ENCODE measurements at places on chromosomes 5 and 9.
A peak's percentile ranks its signal among the peaks of the same experiment; 100 is the strongest.

- no peak for DNase-seq
Observed at GRCh38 chr5:130605234-130605633, 559.8 kb downstream of the HINT1 start.

DNA sequence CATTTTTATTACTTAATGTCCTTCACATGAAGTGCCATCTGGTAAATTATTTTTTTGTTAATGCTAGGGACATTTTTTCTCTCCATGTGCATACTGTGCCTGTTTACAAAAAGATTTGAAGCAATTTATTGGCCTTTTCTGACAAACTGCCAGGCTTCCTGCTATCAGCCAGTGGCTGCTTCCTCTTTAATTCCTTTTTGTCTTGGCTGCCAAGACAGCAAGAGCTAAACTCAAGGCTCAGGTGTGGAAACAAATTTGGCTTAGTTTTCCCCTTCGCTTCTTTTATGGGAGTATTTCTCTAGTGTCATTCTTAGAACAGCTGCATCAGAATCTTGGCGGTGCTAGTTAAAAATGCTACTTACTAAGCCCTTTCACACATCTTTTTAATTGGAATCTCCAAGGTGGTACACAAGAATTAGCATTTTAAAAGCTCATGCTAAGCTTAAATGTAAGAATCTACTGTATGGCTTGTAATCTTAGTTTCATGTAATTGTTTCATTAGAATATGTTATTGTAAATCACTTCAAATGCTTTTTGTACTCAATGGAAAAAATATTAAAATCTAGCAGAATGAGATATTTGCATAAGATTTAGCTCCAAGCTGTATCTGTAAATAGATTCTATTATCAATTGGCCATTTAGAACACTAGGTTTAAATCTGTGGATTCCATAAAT, 134.2 kb upstream of the RASGRF2 start:
- no peak for DNase-seq

DNA sequence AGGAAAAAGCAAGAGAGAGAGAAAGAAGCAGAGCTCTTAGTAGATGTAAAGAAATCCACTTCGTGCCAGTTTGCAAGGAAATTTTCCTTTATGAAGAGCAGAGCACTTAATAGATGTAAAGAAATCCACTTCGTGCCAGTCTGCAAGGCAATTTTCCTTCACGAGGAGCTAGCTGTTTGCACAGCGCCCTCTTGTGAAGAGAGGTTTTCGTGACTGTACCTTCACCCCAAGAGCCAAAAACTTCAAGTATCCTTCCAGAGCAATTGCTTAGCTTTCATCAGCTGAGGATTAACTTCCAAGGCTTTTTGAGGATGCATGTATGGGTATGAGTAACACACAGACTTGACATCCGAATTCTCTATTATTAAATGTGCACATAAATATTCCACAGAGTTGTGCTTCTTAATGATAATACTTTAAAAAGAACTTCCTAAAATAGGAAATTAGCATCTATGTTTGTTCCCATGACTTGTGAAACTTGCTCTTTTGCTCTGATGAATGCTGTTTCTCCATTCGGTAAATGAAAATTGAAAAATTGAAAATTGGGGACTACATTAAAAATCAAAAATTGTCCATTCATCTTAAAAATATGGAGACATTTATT, 525.6 kb downstream of the PDE4D start:
- peak; percentile 30 for DNase-seq

GRCh38 chr9:133707065-133707762, 30.9 kb downstream of the SARDH start:
- DNase-seq: no peak

- DNase-seq: no peak
Observed at GRCh38 chr5:93078082-93079038, 502.7 kb downstream of the NR2F1-AS1 start.

DNA sequence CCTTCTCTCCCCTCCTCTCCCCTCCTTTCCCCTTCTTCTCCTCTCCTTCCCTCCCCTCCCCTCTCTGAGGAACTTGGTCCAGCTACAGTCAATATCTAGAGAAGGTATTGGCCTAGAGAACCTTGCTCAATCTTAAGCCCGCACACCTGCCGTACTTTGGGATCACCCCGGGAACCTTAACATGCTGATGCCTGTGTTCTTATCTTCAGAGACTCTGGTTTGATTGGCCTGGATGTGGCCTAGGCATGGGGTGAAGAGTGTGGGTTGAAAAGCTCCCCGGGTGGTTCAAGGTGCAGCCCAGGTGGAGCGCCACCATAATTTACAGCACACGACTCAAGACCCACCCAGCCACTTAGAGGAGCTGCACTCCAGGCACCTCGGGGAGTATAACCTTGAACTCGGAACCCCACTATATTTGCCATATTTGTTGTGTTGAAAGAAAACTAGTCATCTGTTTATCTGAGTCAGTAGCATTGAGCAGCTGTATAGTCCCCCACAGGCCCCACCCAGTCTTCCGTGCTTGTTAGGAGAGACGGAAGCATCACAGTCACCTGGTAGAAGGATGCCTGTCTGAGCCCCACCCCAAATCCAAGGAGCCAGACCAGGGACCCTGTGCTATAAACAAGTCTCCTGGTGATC, 14.4 kb upstream of the PHF19 start:
- peak; percentile 78 for DNase-seq

- DNase-seq: peak; percentile 74
Observed at GRCh38 chr9:93450945-93451815, at the start of gene FAM120A. Gene FAM120A, plus strand, starts transcription at chr9:93451685. Its CDS starts 231 bp downstream, at chr9:93451916.

DNA sequence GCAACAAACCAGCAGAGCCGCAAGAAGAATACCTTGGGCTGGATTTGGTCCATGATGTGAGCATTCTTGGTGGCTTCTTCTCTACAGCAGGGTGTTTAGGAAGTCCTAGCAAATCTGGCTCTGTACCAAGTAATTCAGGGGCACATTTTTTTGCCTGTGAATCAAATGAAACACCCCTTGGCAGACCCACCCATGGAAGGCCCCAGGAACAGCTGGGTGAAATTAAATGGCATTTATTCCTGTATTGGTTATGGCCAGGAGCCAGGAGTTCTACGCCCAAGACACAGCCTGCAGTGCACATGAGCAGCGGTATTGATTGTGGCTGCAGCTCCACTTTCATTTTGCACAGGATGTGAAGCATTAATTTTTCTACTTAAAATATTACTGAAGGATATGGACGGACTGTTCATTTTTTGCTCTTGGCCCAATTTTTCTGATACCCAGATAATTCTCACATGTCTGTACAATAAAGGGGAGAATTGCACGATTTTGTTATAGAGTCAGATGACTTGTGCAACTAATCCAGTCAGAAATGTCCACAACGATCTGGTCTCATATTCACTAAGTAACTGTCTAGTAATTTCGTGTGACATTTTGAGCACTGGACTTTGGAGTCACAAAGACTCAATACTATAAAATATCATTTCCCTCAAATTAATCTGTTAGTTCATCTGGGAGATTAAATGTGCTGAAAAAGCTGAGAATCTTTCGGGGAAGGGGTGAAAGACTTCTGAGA, 120.7 kb upstream of the APC start:
- DNase-seq: no peak

GRCh38 chr5:150311015-150311692, 8.4 kb upstream of the ARSI start:
- DNase-seq: no peak

GRCh38 chr5:107289030-107289714, 381.6 kb downstream of the EFNA5 start:
- no peak for DNase-seq

DNA sequence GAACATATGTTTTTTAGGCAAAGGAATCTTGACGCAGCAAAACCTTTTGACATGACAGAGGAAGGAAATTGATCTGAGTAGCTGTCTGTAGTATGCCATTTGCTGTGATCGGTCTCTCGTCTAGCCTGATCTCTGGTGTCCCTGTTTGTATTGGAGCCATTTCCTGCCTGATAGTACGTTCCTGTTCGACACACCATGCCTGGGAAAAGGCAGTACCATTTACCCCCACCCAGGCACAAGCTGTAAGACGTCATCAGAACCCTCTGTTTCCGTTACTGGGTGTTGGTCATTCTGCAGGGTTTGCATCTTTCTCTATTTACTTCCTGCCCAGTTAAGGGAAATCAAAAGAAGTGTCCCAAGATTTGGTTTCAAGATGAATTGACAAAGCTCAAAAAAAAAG, 129.7 kb downstream of the CEMIP2 start:
- DNase-seq: no peak

- DNase-seq: no peak
Observed at GRCh38 chr5:27191786-27192510, 153.6 kb upstream of the CDH9 start.

DNA sequence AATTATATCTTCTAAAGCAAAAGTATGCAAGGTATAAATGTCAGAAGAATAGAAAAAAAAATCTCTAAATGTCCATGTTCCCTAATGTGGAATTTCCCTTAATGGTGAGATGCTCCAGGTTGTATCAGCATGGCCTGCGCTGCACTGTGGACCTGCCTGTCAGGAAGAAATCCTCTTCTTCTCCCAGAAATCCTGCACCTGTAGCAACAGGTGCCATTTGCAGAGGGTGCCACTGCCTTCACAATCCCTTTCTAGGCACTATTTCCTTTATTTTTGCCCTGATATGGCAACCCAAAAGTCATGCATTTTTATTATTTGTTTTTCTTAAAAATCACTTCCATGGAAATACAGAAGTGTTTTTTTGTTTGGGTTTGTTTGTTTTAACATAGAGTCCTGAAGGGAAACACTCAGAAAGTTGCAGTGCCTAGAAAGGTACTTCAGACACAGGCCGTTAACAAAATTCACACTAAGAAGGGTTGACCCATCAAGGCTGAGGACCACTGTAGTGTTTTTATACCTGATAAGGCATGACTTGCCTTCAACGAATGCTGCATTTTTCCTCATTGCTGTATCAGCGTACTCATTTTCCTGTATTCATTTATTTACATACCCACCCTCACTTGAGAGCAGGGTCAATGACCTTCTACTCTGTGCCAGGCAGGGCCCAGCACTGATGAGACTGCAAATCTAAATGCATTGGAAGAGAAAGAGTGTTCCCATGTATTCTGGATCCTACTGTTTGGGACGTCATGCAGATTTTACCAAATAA, 177.8 kb downstream of the SNX18 start:
- no peak for DNase-seq

DNA sequence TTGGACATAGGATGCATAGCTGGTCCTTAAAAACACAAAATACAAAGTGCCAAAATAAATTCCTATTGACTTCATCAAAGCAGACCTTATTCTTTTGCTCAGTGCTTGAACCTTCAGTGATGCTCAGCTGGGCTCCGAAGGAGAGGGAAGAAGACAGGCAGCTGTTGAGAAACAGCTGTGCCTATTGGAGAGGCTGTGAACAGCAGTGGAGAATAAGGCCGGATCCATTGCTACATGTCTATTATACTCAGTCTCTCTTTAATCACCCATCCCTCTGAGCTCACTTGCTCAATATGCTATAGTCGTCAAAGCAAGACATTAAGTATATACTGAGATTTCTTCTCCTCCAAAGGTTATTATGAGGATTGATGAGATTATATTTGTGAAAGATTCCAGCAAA, 174.4 kb downstream of the CHSY3 start:
- DNase-seq: no peak

DNA sequence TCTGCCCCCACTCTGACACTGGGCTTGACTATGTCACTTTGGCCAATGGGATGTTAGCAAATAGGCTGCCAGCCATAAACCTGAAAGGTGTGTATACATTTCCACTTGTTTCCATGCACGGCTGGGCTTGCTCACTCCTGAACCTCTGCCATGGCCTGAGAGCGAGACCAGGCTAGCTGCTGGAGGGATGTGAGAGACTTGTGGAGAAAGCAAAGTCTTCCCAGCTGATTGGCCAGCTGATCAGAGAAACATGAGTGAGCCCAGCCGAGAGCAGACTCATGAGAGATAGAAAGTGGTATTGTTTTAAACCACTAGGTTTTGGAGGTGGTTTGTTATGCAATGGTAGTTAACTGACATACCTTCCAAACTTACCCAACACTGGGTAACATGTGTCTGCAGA, 13.9 kb downstream of the FAM193B start:
- no peak for DNase-seq

DNA sequence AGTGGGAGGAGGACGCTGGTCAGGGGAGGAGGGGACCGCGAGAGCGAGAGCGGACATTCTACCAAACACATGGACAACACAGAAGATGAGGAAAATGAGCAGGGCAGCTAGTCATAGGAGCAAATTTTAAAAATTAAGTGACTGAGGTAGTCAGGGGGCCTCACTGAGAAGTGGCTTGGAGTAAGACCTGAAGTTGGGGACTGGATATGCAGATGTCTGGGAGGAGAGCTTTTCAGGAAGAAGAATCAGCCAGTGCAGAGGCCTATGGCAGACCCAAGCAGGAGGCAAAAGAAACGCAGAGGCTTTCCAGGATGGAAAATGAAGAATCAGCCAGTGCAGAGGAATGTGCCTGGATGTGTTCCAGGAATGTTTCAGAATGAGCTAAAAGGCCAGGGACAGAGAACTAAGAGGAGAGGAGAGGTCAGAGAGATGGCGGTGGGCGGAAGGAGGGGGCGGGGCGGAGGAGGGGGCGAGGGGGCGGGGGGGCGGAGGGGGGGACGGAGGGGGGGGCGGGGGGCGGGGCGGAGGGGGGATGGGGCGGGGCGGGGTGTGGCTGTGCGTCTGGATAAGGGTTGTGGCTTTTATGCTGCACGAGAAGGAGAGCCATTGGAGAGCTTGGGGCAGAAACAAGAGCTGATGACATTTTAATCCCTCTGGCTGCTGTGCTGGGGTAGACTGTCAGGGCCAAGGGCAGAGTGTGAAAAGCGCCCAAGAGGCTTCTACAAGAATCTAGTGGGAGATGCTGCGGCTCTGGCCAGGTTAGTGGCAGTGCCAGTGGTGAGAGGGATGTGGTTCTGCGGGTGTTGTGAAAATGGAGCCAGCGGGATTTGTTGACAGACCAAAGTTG, 129.6 kb downstream of the KCNIP1 start:
- no peak for DNase-seq

DNA sequence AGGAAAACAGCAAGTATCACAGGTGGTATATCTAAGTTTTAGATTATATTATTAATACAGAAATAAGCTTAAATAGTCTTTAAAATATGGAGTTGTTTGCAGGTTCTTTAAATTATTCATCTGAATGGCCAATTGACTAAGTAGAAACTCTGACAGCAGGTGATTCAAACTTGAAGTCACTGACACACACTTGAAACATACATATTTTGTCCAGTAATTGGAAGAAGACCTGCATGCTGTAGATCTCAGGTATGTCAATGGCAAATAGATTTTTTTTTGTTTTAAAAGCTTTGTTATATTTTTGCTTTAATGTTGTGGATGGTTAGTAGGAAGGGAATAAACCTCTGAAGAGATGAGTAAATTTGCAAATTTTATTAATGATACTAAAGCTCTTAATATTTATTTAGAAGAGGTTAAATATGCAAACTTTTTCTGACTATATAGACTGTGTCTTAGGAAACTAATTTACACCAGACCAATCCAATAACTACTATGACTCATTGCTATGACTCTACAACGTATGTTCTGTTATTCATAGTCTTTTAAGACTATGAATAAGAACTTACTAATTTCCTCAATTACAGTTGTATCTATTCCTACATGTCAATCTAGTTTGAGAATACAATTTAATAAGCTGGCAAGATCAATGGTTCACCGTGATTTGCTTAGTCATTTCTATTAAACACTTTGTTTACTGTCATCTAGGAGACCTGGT, 53.9 kb upstream of the RORB start:
- DNase-seq: no peak

Data from stimulated activated CD4-positive, alpha-beta T cell treated with anti-CD3 and anti-CD28 coated beads, Interleukin-1b, Interleukin-23, amount 100 ng/mL, for 48 hours (primary cell).